CD4-positive, alpha-beta T cell treated with Interleukin-1 beta for 1 hour (primary cell): ENCODE measurements at places on chromosomes 12 and 14.
A peak's percentile ranks its signal among the peaks of the same experiment; 100 is the strongest.

DNA sequence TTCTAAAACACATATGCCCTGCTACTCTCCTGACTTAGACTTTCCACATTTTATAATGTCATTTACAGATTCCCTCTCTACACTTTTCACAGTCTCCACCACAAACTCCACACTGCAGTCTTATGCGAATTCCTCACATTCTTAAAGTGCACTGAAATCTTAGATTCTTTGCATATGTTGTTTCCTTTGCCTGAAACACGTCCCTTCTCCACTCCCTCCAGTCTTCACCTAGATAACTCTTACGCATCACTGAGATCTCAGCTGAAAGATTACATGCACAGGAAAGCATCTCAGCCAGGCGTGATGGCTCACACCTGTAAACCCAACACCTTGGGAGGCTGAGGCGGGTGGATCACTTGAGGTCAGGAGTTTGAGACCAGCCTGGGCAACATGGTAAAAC lies 3.8 kb upstream of the ARHGAP9 start:
- no peak for DNase-seq

GRCh38 chr12:67568055-67568454 lies 80.5 kb upstream of the DYRK2 start:
- no peak for DNase-seq

- no peak for DNase-seq
Measured at GRCh38 chr14:68548194-68549076, 244.4 kb downstream of the ZFP36L1 start.

DNA sequence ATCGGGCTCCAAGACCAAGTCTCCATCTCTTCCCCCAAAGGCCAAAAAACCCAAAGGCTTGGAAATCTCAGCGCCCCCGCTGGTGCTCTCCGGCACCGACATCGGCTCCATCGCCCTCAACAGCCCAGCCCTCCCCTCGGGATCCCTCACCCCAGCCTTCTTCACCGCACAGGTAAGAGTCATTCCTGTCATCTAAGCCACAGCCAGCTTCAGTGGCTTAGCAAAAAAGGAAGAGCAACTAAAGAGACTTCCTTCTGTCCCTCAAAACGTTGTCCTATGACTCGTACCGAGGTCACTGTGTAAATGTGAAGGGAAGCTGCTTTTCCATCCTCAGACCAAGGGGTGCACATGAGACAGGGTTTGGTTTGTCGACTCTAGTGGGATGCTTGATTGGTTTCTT lies 53.4 kb downstream of the ELK3 start:
- DNase-seq = no peak

GRCh38 chr12:105611340-105611739 lies 280.8 kb downstream of the C12orf75 start:
- no peak for DNase-seq

DNA sequence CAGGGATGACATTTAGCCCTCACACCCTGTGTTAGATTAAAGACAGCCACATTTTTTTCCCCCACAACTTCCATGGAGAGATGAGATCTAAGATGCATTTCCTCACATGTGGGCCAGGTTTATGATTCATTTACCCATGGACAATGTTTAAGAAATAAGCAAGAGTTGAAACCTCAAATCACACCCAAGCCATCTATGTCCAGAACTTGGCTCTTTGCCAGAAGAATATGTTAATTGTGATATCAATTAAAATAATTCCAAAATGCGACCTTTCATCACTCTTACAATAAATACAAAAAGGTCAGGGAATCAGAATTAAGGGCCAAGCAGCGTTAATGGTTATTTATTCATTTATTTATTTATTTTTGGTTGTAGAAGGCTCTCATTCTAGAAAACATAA lies 1376.9 kb upstream of the TMEM132C start:
- no peak for DNase-seq

DNA sequence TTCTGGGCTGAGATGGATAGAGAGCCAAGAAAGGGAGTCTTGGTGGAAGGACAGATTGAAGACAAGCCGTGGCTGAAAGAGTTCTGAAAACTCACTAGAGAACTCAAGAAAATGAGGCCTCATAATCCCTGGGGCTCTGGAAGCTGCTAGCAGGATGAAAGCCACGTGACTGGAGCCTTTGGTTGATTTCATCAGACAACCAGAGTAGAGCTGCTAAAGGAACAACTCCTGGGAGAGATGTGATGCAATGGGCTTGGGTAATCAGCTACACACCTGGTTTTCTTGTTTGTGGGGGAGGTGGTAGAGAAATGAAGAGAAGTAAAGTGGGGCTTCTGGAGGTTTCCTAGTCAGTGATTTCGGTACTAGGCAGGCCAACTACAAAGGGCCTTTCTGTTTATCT lies 13.4 kb downstream of the CSRNP2 start:
- no peak for DNase-seq

GRCh38 chr12:120639771-120640721 lies at the start of gene CABP1:
Gene CABP1 (plus strand): TSS chr12:120640626. CDS start chr12:120640686, 60 bp downstream.
- DNase-seq = peak; percentile 68

- DNase-seq = no peak
Measured at GRCh38 chr12:2149091-2149490, 96.3 kb downstream of the CACNA1C start.

GRCh38 chr12:41604830-41605229 lies 416.7 kb downstream of the PDZRN4 start:
- DNase-seq = no peak

- DNase-seq = no peak
Measured at GRCh38 chr14:29858299-29858698, 69.3 kb downstream of the PRKD1 start.

- no peak for DNase-seq
Measured at GRCh38 chr14:33917661-33918060, 33.2 kb downstream of the EGLN3 start.

DNA sequence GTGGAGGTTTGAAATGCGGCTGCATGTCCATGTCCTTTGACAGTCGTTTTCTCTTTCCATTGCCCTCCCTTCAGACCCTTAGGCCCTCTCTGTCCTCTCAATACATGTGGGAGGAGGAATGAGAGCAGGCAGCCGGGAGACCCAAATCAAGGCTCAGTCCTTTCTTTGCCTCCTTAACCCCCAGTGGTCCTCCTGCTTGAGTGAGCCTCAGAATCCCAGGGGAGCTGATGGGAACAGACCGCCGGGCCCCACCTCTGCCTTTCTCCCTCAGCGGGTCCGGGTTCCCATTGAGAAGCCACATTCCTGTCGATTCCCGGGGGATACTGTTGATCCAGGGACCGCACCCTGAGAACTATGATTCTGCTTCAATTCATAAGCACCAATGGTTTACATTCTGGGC lies 77.9 kb upstream of the RFLNA start:
- no peak for DNase-seq

- no peak for DNase-seq
Measured at GRCh38 chr12:9784326-9784725, 23.6 kb upstream of the CD69 start.

- no peak for DNase-seq
Measured at GRCh38 chr14:49999826-50000379, 107.0 kb downstream of the ARF6 start.

GRCh38 chr12:33253178-33253577 lies 186.4 kb downstream of the SYT10 start:
- DNase-seq = no peak

DNA sequence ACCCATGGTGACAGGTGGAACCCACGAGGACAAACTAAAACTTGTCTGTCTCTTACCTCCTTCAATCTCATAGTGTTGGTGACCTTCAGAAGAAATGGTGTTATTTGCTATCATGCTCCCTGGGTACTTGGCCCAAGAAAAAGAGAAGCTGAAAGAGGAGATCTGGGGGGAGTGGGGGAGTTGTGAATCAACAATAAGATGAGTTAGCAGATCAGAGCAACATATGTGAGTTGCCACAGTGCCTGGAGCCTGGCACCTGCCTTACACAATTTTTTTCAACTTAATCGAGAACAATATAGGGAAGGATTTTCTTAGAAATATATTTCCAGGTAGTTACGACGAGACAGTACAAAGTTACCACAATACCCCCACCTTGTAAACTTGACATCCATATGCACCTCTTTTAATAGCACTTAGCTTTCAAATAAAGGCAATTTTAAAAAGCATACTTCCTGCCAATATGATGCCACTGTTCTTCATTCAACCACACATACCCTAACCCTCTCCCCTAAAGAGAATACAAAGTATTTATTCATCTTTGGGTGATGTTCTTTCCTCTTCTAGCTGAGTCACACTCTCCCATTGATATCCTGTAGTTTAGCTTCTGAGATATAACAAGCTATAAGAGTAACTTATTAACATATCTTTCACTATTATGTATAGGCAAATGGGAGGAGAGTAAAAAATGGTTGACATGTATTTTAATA lies 424.1 kb upstream of the OR4E1 start:
- no peak for DNase-seq

DNA sequence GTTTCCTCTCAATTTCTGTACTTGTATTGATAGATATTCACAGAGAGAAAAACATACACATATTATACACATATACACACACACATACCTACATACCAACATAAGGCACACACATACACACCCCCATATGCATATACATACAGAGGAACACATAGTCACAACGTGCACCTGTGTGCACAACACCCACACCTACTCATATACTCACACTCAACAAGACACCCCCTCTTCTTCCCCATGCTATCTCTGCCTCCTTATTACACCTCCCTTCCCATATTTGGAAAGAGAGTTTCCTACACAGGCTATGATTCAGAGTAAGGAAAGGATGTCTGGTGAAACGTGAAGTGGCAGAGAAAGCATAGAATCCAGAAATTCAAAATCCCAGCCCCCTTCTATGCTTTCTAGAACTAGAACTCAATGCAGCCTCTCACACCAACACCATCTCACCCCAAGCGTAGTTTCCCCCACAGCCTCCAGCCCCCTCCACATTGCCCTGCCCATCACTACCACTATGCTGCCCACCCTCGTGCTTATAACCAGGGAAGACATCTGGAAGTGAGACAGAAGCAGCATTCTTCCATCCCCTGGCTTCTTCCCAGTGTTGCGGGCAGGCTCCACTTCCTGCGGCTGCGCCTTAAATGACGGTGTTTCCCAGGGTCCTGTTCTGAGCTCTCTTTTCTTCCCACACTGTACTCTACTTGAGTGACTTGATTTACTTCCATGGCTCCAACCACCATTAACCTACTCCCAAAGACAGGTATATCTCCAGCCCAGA lies 2.4 kb downstream of the RNASE8 start:
- no peak for DNase-seq

DNA sequence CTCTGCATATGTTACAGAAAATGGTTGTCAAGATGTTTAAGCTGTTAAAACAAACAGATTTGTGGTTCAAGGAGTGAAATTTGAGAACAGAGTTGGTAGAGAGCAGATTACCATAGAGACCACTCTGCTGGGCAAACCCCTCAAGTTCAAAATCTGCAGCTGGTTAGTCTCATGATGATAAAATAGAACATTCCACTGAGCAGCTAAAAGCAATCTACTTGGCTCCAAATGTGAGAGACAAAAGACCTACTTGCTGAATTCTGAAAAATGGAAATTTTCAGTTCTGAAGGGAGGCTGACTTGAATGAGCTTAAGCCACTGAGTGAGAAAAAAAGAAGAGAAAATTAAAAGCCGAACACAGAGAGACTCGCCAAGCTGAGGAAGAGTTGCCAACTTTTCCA lies 519.3 kb downstream of the NOVA1 start:
- DNase-seq = no peak

GRCh38 chr12:75592638-75593335 lies 81.4 kb upstream of the KRR1 start:
- DNase-seq = no peak

DNA sequence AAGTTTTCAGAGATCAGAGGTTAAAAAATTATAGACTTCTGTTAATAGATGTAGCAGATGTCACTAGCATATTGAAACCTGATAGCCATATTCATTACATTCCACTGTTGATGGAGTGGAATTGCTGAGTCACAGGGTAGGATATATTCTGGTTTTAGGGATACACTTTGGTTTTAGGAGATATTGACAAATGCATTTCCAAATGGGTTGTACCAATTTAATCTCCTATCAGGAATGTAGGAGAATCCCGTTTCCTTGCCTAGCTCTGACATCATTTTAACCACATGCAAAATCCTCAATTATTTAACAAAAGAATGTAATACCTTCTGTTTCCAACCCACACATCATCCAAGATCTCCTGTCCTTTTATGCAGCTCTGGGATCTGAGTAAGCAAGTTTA lies 30.7 kb upstream of the ESR2 start:
- no peak for DNase-seq

DNA sequence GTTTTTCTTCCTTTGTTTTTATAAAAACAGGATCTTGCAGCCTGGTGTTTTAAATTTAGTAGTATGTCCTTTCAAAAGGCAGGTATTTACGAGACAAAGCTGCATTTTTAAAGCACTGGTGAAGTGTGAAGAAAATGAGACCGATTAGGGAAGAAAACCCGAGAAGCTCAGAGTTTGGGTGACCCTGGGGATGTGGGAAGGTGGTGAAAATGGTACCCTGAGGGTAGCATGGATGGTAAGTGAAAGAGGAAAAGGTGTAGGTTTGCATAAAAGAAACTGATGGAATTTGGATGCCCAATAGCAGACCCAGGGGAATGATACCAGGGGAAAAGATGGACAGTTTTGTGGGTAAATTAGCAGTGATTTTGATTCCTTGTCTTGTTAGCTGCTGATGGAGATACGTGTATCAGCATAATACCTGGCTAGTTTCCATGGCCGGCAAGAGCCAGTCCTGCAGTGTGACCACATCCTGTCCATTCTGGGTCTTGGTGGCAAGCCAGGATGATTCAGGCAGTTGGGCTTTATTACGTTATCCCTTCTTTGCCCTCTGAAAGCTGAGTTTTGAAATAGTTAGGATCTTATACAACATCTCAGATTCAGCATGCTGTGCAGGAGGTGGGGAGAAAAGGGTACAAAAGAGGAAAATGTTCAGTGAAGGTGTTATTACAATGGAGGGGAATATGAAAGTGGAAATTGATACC lies 8.9 kb downstream of the BICD1 start:
- DNase-seq = no peak

- DNase-seq = no peak
Measured at GRCh38 chr14:35286003-35286600, 6.1 kb upstream of the PSMA6 start.

- DNase-seq = no peak
Measured at GRCh38 chr14:61308198-61308597, 13.2 kb upstream of the PRKCH start.

GRCh38 chr14:92033906-92034687 lies 5.8 kb downstream of the TRIP11 start:
- DNase-seq = no peak

DNA sequence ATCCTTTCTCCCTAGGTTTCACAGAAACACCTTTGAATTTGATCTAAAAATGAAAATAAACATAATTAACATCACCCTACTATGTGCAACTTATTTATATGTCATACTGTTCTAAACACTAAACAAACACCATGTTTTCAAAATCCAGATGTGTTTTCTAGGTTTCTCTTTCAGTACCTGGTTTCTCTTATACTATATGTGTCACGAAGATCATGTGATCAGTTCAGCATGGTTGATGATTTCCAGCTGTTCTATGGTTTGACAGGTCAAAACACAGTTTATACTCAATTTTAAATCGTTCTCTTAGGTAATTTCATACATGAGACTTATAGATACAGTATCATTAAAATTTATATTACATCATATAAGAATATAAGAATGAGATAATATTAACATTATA lies 373.1 kb downstream of the SOX5 start:
- no peak for DNase-seq
